Adipocyte (in vitro differentiated cells): ENCODE measurements at places on chromosomes 2 and 18.

DNA sequence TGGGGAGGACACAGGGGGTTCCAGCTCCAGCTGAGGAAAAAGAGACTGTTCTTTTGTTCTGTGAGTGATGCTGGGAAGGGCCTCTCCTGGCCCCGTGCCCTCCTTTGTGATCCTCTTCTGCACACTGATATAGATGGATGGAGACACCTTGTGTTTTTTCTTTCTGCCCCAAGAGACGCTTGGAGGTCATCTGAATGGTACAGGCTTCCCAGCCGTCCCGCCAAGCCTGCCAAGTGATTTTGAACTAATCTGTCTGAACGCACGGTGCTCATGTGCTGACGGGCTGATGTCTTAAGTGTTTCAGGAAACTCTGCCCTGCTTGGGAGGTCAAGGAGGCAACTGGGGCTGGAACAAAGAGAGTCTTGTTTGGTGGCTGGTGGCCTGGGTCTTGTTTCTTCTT is 57.5 kb downstream of the KIF5C start:
- DNase-seq = no peak

GRCh38 chr2:153403940-153404339 is 74.6 kb downstream of the RPRM start:
- DNase-seq = no peak

GRCh38 chr2:240252191-240252871 is 111.9 kb upstream of the OTOS start:
- no peak for DNase-seq

DNA sequence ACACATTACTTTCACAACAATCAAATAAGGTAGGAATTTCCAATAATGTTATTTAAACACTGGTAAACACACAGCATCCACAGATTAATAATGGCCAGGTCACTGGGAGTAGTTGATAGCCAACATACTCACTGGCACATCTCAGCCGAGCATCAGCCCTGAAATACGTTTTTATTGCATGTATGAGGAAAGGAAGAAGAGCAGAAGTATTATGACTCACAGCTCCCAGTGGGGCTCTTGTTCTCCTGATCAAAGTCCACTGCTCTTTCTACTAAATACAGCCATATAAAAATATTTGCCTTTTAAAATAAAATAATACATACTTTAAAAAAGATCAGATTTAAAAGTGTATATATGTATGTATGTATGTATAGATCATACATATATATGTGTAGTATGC is 999.6 kb downstream of the SUCLG1 start:
- no peak for DNase-seq

DNA sequence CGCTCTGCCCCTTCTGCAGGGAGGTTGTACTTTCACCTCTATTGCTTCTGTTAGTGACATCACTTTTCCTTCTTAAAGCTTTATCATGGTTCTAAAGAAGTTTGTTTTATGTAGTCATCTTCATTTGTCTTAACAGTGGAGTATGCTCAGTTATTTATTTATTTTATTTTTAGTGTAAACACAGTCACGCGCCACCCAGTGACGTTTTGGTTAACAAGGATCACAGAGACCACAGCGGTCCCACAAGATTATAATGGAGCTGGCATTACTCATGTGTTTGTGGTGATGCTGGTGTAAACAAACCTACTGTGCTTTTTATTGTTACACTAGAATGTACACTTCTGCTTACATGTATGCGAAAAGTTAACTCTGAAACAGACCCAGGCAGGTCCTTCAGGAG is 89.9 kb downstream of the SOX11 start:
- no peak for DNase-seq
